ENCODE measurements at places on chromosomes 6 and 20.

DNA sequence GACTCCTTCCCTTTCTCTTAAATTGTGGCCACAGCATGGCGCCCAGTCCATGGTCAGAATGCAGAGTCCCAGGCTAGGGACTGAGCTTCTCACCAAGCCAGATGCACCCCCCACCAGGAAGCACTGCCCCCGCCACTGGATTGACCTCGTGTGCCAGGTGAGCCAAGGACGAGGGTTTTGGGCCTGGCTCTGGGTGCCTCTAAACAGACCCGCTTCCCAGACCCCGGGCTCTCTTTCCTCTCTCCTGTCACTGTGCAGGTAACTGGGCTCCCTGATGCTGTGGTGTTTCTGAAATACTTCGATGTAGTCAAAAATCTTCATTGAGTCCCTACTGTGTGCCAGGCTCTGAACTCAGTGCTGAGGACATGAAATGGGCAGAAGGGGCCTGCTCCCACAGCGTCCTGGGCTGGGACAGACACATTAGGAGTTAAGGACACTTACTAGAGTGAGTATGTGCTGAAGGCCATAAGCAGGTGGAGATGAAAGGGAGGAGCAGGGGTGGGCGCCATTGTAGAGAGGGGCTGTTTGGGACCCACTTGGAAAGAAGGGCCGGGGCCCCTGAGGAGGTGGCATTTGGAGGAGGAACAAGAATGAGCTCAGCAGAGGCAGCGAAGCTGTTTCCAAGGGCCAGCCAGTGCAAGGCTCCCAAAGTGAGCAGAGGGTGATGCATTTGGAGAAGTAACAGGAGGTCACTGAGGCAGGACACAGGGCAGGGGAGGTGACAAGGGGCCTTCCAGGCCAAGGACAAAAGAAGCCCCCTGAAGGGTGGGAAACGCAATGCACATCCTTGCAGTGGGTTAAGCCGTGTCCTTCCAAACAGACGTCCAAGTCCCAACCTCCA, 217.1 kb downstream of the ANKRD60 start:
- no peaks in the 10 kb centered on the region for H3K4me1 ChIP-seq
- H3K4me3 ChIP-seq = no peak overlapping the region
- no peaks in the 10 kb centered on the region for H3K36me3 ChIP-seq
- H3K27ac ChIP-seq = no peak overlapping the region
- DNase-seq = no peak

DNA sequence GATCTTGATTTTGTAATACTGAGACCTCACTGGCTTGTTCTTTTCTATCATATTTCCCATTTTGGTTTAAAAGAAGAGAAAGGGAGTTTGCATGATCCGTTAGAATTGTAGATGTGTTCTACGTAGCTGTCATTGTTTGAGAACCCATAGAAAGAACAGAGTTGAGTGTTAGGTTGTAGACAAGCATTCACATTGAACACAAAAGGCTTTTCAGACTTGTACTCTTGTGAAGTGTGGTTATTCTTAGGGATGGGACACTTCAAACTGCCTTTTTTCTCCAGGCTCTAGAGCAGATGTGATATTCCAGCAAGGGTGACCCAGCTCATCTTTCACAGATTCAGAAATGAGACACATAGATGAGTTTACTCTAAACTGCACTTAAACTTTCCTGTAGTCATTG, 19.9 kb downstream of the FOXO3 start:
- peak overlapping the region; percentile 37 for H3K4me3 ChIP-seq
- peak overlapping the region; percentile 77 for H3K27ac ChIP-seq

GRCh38 chr6:81085431-81085790, 667.1 kb downstream of the TENT5A start:
- peaks cover 3% of the 10 kb centered on the region for H3K4me1 ChIP-seq
- DNase-seq = no peak
- no peak overlapping the region for H3K4me3 ChIP-seq
- no peak overlapping the region for H3K27ac ChIP-seq

DNA sequence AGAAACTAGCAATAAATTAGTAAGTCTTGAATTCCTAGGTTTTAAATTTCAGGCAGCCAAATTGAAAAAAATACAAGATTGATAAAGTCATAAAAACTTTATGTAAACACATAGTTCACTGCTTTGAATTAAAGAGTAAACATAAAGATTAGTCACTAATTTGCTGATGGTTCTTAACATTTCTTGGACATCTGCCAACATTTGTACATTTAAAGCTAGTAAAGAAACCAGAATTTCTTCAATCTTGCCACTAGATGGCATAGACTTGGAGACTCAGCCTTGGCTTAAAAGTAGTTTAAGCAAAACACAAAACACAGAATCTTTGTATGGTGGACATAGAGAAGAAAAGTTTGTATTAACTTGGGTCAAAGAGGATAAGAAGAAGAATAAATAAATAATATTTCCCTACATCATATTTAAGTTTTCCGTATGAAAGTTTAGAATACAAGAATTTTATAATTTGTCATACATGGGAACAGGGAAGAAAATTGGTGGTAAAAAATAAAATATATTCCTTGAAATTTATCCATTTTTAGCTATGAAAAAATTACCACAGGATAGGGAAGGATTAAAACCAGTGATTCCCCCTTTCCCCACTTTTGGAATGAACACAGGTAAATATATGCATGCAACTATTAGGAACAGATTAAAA, 41.7 kb upstream of the FAM135A start:
- DNase-seq = no peak
- no peaks in the 10 kb centered on the region for H3K4me1 ChIP-seq

All from left ventricle myocardium inferior (tissue), 1 donor.